ENCODE measurements at places on chromosomes 6 and 20. TPM values are rescaled to one million over a fixed set of nuclear protein-coding genes. Genes with fewer than 3 reads are reported as not detected.

The CRISP2 gene
- total RNA-seq: not detected

The BCKDHB gene
- total RNA-seq: 7.6 TPM

GRCh38 chr6:41917528-41917927 is 3.4 kb downstream of the MED20 start:
- no peak for DNase-seq

DNA sequence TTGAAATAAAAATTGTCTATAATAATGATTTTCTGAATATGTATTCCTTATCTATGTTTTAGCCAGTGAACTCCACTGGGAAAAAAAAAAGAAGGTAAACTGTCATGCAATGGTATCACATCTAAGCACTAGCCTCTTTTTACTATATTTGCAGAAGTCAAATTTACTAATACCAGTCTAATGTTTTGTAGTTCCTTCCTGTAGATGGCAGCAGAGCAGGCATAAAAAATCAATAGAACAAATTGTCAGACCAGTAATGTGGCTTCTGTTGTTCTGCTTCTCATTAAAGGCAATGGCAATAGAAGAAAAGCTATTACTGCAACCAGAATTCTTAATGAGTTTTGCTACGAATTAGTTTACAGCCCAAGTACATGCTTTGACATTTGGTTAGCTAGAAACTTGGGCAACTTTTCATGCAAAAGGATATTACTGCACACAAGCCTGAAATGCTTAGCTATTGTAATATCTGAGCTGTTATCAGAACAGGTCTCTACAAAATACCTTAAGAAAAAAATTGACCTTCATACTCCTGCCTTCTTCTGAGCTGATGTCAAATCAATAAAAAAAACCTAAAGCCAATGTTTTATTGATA is 476.9 kb downstream of the KHDRBS2 start:
- DNase-seq: no peak

GRCh38 chr6:2733324-2733723 is 17.4 kb downstream of the MYLK4 start:
- peak; percentile 15 for DNase-seq

DNA sequence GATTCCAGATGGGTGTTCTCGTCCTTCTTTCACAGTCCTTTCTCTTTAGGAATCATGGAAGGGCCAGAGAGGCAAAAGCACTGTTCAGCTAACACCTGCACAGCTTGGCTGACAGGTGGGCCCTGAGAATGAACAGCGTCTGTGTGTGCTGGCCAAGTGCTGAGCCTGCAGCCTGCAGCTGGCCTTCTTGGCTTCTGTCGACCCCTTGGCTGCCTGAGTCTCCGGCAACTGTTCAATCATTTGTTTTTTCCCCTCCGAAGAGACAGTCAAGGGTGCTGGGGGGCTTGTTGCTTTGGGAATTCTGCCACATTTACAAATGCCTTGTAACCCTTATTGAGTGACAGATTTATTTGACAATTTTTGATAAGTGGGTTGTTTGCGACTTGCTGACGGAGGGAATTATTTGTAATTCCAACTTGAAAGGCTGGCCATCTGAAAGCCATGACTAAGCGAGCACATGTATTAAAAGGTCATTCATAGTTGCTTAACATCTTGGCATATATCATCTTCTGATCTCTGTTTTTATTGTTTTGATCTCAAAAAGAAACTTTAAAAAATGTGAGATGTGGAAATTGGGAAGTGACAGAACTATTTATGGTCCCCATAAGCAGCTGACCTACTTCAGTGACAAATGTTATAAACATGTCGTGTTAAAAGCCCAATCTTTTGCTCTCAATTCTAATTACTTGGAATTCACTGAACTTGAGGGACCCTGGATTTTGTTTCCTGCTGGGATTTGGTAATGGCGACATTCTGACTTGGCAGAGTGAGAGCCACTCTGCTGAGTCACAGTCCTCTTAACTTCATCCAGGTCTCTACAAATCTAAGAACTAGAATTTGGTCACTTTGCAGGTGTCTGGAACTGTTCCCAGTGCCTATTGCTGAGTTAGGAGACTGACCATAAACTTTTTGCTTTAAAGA is 41.9 kb upstream of the FERMT1 start:
- DNase-seq: no peak

DNA sequence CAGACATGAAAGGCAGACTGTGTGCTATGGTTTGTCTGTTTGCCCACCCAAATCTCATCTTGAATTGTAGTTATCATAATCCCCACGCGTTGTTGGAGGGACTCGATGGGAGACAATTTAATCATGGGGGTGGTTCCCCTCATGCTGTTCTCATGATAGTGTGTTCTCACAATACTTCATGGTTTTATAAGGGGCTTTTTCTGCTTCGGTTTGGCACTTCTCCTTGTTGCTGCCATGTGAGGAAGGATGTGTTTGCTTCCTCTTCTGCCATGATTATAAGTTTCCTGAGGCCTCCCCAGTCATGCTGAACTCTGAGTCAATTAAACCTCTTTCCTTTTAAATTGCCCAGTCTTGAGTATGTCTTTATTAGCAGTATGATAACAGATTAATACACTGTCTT is 47.2 kb upstream of the MICB start:
- DNase-seq: no peak

DNA sequence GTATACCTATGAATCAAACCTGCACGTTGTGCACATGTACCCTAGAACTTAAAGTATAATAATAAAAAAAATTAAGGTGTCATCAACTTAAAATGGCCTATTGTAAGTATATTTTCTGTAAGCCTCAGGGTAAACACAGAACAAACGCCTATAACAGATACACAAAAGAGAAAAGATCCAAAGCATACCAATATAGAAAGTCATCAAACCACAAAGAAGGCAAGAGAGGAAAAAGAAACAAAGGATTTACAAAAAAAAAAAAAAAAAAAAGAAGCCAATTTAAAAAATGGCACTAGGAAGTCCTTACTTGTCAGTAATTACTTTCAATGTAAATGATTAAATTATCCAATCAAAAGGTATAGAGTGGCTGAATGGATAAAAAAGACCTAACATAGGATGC is 24.6 kb upstream of the ASF1A start:
- no peak for DNase-seq

DNA sequence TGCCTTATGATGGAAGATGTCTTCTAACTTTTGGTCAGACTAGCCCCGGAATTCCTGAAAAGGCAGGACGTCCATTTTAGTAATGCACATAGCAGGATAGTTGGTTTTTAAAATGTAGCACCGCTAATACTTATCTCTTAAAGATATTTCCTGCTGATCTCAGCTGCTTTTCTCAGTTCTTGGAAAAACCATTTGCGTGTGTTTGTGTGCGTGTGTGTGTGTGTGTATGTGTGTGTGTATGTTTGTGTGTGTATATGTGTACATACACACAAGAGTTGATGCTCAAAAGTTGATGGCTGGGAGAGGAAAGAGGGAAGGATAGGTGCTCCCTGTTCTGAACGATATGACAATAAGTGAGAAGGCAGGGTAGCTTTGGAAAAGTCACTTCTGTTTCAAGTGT is 61.7 kb upstream of the SUPT3H start:
- no peak for DNase-seq

GRCh38 chr6:20203561-20204511 is 8.4 kb downstream of the MBOAT1 start:
- no peak for DNase-seq

- DNase-seq: no peak
Observed at GRCh38 chr6:22057962-22058361, 238.9 kb downstream of the PRL start.

DNA sequence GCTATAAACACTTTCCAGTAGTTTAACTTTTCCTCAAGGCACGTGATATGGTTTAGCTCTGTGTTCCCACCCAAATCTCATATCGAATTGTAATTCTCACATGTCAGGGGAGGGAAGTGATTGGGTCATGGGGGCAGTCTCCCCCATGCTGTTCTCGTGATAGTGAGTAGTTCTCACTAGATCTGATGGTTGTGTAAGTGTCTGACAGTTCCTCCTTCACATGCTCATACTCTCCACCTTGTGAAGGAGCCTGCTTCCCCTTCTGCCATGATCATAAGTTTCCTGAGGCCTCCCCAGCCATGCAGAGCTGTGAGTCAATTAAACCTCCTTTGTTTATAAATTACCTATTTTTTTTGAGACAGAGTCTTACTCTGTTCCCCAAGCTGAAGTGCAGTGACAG is 127.9 kb downstream of the DTNBP1 start:
- no peak for DNase-seq
